ENCODE measurements at places on chromosomes 7 and 10.
A peak's percentile ranks its signal among the peaks of the same experiment; 100 is the strongest.

DNA sequence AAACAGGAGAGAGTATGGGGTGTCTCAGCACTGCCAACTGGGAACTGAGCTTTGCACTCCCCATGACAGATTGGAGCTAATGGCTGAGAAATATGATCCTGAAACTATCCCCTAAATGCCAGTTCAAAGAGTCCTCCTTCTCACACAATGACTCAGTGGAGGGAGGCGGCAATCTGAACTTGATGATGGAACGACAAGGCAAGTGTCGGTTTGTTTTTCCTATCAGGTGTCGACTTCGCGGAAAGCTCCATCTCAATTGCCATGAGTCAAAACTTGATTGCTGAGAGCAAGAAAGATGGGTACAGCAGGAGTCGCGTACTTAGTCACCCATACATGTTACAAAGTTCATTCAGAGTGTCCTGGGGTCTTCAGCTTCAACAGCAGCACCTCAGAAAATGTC is 52.5 kb downstream of the NPY start:
- peak; percentile 36 for DNase-seq

DNA sequence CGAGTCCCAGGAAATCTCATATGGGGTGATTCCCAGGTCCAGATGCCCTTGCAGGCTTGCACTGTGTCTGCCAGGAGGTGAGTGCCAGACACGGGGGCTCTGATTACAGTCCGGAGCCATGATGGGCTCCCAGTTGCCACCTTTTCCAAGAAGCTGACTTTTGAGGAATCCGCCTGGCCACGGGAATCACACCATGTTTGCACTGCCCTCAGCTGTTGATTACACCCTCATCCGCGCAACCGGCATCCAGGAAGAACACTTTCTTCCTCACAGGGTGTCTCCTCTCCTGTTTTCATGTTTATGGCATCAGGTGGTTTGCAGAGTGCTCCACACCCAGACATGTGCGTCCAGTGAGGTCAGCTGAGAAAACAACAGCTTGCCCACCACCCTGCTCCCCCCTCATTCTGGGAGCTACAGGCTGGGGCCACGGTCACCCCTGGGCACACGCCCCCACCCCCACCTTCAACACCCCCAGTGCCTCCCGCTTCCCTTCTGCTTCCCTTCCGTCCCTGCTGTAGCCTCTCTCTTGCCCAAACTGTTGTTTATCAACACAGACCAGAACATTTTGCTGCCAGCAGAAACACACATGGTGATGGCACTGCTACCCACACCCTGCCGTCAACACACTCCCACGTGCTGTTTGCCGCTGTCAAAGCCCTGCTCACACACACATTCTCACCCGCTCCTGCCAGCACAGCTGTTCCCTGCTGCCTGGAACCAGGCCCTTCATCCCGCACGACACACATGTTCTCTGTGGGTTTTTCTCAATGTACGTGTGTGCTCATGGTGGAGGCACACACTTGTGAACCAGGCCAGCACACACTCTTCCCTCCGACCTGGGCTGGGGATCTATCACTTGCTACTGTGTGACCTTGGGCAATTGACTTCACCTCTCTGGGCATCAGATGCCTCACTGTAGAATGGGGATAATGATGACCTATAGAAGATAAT is 35.8 kb downstream of the DDIT4 start:
- DNase-seq = no peak

- DNase-seq = no peak
These were observed 57.7 kb downstream of the OSBPL3 start for GRCh38 chr7:24922099-24922773.

- no peak for DNase-seq
These were observed 44.5 kb downstream of the TAS2R16 start for GRCh38 chr7:122951006-122951405.

GRCh38 chr10:118483496-118483895 is 112.0 kb downstream of the PRLHR start:
- no peak for DNase-seq

DNA sequence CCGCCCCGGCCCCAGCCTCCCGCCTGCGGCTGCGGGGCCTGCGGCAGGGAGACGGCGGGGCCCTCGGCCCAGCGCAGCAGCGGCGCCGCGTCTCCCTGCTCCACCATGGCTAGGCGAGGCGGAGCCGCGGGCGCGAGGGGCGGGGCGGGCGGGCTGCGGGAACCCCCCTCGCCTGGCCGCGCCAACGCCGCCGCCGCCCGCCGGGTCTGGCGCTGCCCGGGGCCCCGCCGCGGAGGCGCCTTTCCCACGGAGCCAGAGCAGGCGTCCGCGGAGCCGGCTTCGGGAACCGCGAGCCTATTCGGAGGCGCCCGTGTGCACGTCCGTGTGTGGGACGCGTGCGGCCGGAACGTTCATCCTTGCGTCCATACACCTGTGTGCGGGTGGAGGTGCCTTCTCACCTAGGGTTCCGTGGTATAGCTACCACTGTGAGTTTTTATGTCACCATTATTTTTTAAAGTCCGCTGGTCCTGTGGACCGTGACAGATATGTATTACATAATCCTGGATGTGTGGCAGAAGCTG is at the start of gene DENND11:
DENND11 (minus strand) TSS at position 120 of the 521 bp plus-strand sequence; CDS start at position 107, 13 bp downstream.
- DNase-seq = peak; percentile 34

GRCh38 chr7:41217306-41217705 is 485.6 kb downstream of the INHBA start:
- no peak for DNase-seq

DNA sequence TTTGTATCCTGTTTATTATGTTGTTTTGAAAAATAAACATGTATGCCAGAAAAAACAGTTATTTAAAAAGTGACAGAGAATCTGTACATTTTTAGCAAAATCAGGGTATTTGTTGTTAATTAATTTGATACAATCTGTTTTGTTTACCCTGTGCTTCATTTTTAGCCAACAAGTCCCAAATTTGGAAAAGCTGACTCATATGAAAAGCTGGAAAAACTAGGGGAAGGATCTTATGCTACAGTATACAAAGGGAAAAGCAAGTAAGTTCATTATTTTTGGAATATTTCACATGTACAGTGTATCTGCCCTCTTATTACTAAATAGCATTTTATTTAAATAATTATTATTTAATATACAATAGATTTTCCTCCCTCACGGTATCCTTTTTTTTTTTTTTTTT is 151.4 kb downstream of the CDK14 start:
- DNase-seq = no peak

GRCh38 chr7:42876182-42877068 is 35.4 kb downstream of the C7orf25 start:
- no peak for DNase-seq

DNA sequence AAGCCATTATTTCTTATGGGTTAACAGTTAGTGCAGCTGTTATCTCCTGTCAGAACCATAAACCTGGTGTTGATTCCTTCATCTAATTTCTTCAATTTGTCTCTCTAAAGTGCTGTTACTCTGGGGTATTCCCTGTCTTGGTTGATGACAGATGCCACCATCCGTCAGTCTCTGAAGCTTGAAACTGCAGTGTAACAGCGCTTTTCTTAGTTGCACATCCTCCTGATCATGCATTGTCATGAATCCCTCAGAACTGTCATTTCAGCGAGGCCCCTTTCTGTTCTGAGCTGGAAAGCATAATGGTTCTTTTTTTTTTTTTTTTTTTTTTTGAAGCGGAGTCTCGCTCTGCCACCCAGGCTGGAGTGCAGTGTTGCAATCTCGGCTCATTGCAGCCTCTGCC is 193.9 kb downstream of the SDK1 start:
- DNase-seq = no peak

GRCh38 chr7:112995059-112995824 is 91.4 kb downstream of the GPR85 start:
- no peak for DNase-seq

GRCh38 chr10:19226025-19226424 is 177.4 kb downstream of the MALRD1 start:
- no peak for DNase-seq

- no peak for DNase-seq
These were observed 135.8 kb upstream of the DLX6 start for GRCh38 chr7:96869538-96869937.

- no peak for DNase-seq
These were observed 67.9 kb upstream of the PRKCQ start for GRCh38 chr10:6647811-6648526.

- DNase-seq = no peak
These were observed 9.0 kb upstream of the CUZD1 start for GRCh38 chr10:122854648-122855047.

- no peak for DNase-seq
These were observed 40.0 kb downstream of the ZNF438 start for GRCh38 chr10:30991647-30992011.
